ENCODE measurements at places on chromosomes 2 and 18. TPM values are rescaled to one million over a fixed set of nuclear protein-coding genes. Genes with fewer than 3 reads are reported as not detected.

The ZBTB7C gene
- total RNA-seq, result under 0.01 TPM

GRCh38 chr2:136162438-136162837, 44.5 kb upstream of the CXCR4 start:
- no peak for DNase-seq

The PJVK gene
- total RNA-seq, result 0.39 TPM

DNA sequence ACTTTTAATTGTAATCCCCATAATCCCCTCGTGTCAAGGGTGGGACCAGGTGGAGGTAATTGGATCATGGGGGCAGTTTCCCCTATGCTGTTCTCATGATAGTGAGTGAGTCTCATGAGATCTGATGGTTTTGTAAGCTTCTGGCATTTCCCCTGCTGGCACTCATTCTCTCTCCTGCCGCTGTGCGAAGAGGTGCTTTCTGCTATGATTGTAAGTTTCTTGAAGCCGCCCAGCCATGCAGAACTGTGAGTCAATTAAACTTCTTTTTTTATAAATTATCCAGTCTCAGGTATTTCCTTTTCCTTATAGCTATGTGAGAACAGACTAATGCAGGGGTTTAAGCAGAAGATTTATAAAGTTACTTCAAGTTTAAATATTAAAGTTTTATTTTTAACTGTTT, 655.2 kb downstream of the EPHA4 start:
- DNase-seq, result no peak

The OSR1 gene
- total RNA-seq, result 0.39 TPM
